Vein endothelial cell (primary cell): ENCODE measurements at places on chromosomes 4 and X. TPM values are rescaled to one million over a fixed set of nuclear protein-coding genes. Genes with fewer than 3 reads are reported as not detected.

SPP1 gene
- total RNA-seq = 0.10 TPM in 1 of 2 replicates, not detected in the other

MANBA gene
- 8.5 and 9.6 TPM in 2 replicates for total RNA-seq

CA5B gene
- 4.9 and 5.7 TPM in 2 replicates for total RNA-seq

FAAH2 gene
- 0.33 and 0.96 TPM in 2 replicates for total RNA-seq
